ENCODE measurements at places on chromosomes 11 and 22.

GRCh38 chr11:118295199-118295598 lies 9.3 kb upstream of the CD3E start:
- no peak for DNase-seq

- no peak for DNase-seq
Observed at GRCh38 chr11:83438438-83438837, 152.3 kb upstream of the CCDC90B start.

DNA sequence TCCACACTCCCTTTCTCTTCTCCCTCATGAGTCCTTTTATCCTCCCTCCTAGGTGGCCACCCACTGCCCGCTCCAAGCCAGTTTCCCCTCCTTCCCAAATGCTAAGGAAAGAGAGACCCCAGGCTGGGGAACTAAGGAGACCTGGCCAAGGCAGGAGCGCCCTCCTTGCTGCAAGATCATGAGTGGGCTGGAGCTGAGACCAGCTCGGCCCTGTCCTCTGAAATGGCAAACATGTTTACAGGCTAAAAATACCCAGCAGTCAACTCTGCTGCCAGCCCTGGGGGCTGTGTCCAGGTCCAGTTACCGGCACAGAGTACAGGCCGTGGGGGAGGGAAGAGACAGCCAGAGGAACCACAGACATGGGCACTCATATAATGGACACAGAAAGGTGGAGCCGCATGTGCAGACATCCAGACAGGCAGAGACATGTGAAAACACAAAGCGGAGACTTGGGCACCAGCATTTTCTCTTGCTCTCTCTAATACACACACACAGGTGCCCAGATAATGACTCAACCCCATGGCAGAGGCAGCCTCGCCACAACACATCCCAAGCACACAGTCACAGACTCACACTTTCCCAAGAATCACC lies 1.2 kb upstream of the AHNAK start:
- DNase-seq = no peak

DNA sequence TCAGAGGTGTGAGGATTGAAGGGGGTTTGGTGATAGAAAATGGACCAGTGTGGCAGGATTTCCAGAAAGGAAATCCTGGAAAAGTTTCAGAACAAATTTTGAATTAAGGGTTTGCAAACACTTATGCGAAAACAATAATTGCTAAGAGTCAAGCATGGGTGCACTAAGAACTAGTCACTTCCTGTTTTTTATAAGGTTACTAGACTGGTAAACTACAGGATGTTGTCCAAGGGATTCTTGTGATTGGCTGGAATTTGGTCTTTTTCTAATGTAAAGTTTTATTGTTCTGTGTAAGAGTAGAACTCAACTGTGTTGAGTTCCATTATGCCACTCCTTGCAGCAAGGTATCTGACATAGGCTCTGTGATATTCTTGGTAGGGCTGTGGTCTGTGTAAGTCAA lies 54.1 kb downstream of the LIF start:
- DNase-seq = no peak

DNA sequence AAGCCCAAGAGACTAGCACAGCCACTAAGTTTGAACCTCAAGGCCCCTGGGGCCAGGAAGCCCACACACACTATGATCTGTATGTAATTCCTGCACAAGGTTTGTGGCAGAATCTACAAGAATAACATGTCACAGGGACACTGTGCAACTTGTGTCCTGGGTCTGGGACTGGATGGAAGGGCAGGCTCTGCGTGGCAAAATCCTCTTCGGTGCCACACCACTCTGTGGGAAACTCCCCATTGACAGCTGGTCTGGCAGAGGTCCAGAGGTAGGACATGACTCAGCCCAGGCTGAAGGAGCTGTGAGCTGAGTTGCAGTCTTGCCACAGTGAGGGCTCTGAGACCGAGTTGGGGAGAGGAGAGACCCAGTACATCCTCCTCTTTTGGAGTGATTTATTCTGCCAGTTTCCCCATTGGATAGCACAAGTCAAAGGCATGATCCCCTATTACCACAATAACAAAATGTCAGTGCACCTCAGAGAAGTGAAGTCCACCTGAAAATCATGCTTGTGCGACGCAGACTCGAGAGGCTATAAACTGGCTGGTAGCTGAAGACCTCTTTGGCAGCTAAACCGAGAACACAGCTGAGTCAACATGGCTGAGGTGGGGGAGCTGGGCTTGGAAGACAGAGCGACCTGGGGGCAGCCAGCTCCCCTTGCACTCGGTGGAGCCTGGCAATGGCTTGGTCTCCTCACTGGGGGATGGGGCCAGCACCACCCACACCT lies 23.3 kb upstream of the SERPIND1 start:
- DNase-seq = peak; percentile 84

GRCh38 chr11:61778920-61779650 lies 13.3 kb downstream of the TMEM258 start:
- DNase-seq = no peak

DNA sequence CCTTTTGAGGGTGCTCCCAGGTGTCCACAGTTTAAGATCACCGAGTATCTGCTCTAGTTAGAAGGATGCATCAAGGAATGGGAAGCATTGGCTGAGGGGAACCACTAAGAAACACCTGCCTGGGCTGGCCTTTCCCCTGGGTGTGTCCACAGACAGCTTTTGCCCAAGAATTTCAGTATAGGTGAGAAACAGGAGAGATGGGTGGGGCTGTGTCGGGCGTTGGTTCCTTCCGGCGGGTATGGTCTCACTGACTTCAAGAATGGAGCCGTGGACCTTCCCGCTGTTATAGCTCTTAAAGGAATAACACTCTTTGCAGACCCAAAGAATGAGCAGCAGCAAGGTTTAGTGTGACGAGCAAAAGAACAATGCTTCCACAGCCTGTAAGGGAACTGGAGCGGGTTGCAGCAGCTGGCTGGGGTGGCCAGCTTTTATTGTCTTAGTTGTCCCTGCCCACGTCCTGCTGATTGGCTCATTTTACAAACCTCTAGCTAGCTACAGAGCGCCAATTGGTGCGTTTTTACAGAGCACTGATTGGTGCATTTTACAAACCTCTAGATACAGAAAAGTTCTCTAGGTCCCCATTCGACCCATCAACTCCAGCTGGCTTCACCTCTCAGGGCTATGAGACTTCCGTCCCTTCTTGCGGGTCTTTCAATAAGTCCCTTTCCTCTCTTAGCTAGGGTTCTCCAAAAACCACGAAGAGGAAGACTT lies 2.4 kb downstream of the FADS1 start:
- DNase-seq = no peak

- DNase-seq = no peak
Observed at GRCh38 chr22:17965538-17966402, 58.6 kb downstream of the MICAL3 start.

DNA sequence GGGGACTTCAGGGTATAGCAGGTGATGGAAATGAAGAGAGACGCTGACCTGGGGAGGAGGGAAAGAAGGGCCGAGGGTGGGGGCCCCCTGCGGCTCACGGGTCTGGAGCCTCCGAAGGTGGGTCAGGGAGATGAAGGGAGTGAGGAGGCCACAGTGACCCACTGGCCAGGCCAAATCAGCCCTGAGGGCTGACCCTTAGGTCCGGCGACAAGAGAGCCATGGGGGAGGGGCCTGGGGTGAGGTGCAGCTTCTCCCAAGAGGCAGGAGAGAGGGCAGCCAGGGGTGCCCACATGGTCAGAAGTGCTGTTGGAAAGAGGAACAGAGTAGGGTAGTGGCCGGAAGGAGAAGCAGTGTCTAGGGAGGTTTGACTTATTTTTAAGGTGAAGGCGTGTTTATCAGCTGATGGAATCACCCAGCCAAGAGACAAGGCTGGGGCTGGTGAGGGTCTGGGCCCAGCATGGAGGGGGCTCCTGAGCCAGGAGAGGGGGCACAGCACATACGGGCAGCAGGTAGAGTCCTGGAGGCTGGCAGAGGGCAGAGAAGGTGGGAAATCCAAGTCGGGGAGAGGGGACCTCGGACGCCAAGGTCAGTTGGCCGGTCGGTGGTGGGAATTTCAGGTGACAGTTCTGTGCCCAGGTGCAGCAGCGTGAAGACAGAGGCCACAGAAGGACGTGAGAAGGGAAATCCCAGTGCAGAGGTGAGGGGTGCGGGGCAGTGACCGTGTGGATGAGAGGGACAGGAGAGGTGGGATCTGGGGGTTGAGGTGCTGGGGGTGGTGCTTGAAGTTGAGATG lies 49.0 kb downstream of the LINC01488 start:
- no peak for DNase-seq

- no peak for DNase-seq
Observed at GRCh38 chr22:46421267-46421666, 85.8 kb downstream of the TRMU start.

GRCh38 chr11:94449029-94449428 lies 44.6 kb downstream of the MRE11 start:
- no peak for DNase-seq

GRCh38 chr11:119764108-119764868 lies 35.3 kb upstream of the NECTIN1 start:
- peak; percentile 21 for DNase-seq

DNA sequence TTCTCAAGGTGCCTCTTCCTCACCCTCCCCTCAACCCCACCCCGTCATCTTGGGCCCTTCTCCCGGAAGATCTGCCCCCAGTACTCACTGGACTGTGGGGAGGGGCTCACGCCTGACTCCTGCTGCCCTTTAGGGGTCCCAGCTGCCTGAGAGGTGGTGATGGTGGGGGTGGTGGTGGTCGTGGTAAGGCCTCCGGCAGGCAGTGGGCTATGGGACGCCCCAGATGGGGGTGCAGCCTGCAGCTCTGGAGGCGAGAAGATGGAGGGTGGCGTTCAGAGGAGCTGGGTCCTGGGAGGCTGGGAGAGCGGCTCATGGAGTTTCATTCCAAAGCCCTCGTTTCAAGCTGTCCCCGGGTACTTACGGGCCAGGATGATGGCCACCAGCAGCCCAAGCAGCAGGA lies 820 bp downstream of the MFRP start:
- no peak for DNase-seq

DNA sequence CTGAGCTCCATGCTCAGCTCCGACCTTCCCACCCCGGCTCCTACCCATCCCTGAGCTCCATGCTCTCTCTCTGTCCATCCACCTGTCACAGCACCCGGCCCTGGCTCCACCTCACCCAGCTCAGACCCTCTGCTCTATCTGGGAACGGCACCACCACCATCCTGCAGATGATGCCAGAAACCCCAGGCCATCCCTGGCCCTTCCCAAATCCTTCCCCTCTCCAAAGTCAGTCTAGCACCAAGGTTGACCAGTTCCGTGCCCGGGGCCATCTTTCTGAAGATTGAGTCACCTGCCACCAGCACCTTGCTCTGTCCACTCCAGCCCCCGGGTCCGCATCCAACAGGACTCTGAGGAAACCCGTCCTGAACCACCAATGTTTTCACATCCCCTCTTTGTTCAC lies 969.6 kb downstream of the BRD1 start:
- DNase-seq = no peak

GRCh38 chr11:65778901-65779668 lies 1.7 kb downstream of the AP5B1 start:
- no peak for DNase-seq

DNA sequence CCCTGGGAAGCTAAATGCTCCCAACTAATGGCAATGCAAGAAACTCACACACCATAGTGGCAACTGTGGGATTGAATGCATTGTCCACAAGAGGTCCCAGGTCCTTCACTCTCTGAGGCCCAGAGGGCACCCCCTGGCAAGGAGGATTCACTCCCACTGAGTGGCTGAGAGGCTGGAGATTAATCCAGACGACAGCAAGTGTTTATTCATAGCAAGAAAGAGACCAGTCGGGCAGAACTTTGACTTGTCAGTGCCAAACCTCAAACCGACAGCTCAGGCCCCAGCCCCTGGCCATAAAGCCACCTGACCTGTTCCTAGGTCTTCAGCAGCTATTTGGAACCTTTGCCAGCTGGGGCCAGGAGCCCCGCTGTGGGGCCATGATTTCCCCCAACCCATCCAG lies 54.5 kb upstream of the MPEG1 start:
- DNase-seq = no peak

DNA sequence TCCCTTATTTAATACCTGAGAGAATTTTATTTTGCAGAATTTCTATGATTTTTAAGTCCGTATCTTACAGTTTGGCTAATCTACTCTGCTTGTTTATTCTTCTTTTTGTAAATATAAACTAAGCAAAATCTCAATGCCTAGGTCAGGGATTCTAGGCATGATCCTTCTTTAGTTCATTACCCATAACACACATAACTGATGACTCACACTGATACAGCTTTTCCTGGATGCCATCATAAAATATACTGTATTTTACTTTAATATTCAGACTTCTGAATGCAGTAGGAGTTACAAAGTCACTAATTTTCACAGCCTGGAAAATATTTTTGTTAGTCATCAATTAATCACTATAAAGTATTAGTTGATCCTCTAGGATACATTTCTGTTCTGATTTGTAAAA lies 898.2 kb upstream of the RAG2 start:
- DNase-seq = no peak

Measured in fibroblast of villous mesenchyme (primary cell).